Lung (tissue), 17 donors: ENCODE measurements at places on chromosomes 2 and 18. TPM values are rescaled to one million over a fixed set of nuclear protein-coding genes. Genes with fewer than 3 reads are reported as not detected.

DNA sequence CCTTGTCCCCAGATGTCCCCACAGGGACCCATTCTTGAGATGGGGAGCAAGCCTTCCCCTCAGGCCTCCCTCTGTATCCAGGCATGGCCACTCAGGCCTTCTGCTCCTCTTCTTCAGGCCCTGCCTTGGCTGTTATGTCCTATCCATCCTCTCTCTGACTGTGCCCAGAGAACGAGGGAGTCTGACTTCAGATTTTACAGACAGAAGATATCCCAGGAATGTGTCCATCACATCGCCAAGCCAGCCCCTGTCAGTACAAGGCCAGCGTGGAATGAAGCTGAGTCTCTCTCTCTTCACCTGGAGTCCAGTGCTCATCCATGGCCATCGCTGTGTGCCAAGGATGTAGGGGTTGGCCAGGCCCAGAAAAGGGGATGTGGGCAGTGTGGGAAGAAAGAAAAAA, 57.6 kb downstream of the SDC1 start:
- H3K27ac ChIP-seq = no peak overlapping the region
- DNase-seq = no peak
- H3K4me1 ChIP-seq = peaks cover 14% of the 10 kb centered on the region
- H3K27me3 ChIP-seq = no peaks in the 10 kb centered on the region
- H3K4me3 ChIP-seq = no peak overlapping the region
- no peaks in the 10 kb centered on the region for H3K36me3 ChIP-seq

DNA sequence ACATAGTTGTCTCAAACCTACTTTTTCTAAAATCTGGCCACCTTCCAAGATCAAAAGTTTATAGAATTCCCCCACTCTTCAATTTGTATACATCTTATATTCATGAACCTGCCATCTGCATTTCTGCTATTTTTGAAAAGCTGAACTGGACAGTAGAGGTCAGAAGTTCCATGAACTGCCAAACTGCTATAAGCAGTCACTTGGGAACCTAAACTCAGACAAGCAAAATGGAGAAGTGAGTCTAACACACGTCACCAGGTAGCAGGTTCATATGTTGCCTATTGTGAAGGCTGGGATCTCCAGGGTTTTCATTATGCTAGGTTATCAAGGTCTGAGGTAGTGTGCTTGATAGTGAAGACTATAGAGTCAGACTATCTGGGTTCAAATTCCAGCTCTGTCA, 2.0 kb upstream of the MYO1B start:
- no peak overlapping the region for H3K4me3 ChIP-seq
- no peaks in the 10 kb centered on the region for H3K27me3 ChIP-seq
- DNase-seq = no peak

GRCh38 chr2:217715484-217715883, 287.3 kb downstream of the TNS1 start:
- H3K27ac ChIP-seq = no peak overlapping the region
- no peak for DNase-seq
- peaks cover 10% of the 10 kb centered on the region for H3K4me1 ChIP-seq
- no peak overlapping the region for H3K4me3 ChIP-seq
- H3K36me3 ChIP-seq = no peaks in the 10 kb centered on the region

Gene NOSTRIN
- total RNA-seq = 57.5 TPM

Gene STON1
- total RNA-seq = 13.4 TPM

DNA sequence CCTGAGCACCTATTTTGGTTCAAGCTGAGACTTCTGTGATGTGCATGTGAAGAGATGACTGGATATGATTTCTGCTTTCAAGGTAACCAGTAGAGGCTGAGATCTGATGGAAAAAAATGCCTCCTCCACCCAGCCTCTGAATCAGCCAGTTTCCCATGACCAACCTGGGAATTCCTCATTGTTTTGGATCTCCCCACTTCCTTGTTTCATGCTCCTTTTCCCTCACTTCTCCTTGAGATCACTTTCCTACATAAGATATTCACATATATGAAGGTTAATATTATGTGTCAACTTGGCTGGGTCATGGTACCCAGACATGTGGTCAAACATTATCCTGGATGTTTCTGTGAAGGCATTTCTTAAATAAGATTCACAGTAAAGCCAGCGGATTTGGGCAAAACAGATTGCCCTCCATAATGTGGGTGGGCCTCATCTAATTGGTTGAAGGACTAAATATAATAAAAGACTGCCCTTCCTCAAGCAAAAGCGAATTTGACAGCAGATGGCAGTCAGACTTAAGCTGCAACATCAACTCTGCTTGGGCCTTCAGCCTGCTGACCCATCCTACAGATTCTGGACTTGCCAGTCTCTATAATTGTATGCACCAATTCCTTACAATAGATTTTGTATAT, 379.4 kb downstream of the TNS1 start:
- no peaks in the 10 kb centered on the region for H3K36me3 ChIP-seq
- H3K27me3 ChIP-seq = no peaks in the 10 kb centered on the region
- H3K4me1 ChIP-seq = peaks cover 6% of the 10 kb centered on the region
- H3K4me3 ChIP-seq = no peak overlapping the region
- DNase-seq = no peak
- no peak overlapping the region for H3K27ac ChIP-seq

Gene PID1
- total RNA-seq = 41.3 TPM

DNA sequence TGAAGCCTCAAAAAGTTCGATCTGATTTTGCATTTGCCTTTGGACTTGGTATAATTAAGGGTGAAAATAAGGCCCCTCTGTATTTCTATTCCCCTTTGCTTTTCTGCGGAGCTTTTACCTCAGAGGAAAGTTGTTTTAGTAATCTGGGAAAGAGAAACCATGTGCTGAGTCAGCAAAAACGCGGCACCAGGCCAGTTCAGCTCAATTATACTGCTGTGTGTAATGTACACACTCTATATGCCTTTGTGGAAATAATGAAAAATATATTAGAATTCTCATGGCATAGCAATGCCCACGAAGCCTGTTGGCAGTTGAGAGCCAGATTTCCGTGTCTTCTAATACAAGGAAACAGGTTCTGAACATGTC, 161.9 kb upstream of the SIX2 start:
- H3K27me3 ChIP-seq = peaks cover 11% of the 10 kb centered on the region
- no peak overlapping the region for H3K4me3 ChIP-seq
- peak; percentile 73 for DNase-seq
- H3K4me1 ChIP-seq = no peaks in the 10 kb centered on the region

Gene DPYSL5
- total RNA-seq = not detected

Gene RGPD4
- 0.15 TPM for total RNA-seq
